ENCODE measurements at places on chromosomes 11 and 22. TPM values are rescaled to one million over a fixed set of nuclear protein-coding genes. Genes with fewer than 3 reads are reported as not detected.

FOLR2 gene
- not detected for polyA plus RNA-seq

FOLR1 gene
- 2.1 TPM for polyA plus RNA-seq

SYT8 gene
- polyA plus RNA-seq = 57.2 TPM

GRM5 gene
- not detected for polyA plus RNA-seq

IL17REL gene
- polyA plus RNA-seq = not detected

Data from mammary epithelial cell (primary cell).